Vagina (tissue), 2 donors: ENCODE measurements at places on chromosomes 13 and 19.

- DNase-seq = no peak
Observed at GRCh38 chr13:65826657-65827056, 1403.5 kb downstream of the PCDH9 start.

DNA sequence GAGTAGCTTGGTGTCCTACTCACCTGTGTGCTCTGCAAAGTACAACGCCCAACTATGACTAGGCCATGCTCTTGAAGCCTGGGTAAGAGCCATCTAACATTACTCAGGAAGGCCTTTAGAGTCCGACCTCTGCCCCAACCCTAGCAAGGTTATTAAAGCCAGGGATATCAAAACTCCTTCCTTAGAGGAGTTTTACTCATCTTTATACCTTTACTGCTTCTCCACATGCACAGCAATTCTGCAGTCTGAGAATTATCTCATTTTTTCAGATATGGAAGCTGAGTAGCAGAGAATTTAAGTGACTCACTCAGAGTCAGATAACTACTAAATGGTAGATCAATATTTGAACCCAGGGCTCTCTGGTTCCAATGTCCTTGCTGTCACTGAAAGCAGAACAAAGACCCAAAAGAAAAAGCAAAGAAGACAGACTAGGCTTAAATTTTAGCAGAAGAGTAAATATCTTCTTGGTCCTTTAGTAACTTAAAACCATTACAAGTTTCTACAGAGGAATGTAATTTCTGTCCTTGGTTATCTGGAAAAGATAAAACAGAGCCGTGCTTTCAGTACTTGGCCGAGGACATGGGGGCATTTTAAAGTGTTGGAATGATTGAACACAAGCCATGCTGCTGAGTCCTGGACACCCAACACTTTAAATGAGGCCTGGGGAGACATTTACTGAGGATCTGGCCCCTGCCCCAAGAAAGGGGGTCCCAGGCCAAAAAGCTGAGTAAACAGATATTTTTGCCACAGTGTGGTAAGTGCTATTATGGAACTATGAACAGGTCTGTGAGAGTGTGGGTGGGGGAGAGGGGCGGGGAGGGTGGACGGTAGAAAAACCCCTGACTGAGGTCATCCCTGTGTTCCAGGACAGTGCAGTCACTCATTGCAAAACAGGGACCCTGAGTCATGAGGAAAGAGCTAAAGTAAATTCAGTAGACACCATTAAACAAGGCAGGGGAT lies 18.4 kb upstream of the KPNA3 start:
- DNase-seq = no peak

GRCh38 chr19:23049256-23049655 lies 46.3 kb upstream of the ZNF728 start:
- no peak for DNase-seq

DNA sequence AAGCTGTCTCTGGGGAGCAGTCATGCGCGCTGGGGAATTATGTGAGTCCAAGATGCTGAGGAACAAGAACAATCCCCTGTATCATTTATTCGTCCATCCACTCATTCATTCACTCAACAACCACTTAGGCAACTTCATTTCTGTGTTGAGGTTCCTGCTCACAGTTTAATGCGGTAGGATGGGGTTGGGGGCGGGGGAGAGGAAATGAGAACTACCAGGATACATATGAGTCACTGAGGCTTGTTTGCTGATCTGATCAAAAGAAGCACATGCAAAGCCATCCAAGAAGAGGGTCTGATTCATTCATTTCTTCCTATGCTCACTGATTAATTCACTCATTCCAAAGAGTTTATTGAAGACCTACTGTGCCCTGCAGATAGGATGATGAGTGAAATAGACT lies 20.9 kb downstream of the ZNF536 start:
- DNase-seq = no peak

DNA sequence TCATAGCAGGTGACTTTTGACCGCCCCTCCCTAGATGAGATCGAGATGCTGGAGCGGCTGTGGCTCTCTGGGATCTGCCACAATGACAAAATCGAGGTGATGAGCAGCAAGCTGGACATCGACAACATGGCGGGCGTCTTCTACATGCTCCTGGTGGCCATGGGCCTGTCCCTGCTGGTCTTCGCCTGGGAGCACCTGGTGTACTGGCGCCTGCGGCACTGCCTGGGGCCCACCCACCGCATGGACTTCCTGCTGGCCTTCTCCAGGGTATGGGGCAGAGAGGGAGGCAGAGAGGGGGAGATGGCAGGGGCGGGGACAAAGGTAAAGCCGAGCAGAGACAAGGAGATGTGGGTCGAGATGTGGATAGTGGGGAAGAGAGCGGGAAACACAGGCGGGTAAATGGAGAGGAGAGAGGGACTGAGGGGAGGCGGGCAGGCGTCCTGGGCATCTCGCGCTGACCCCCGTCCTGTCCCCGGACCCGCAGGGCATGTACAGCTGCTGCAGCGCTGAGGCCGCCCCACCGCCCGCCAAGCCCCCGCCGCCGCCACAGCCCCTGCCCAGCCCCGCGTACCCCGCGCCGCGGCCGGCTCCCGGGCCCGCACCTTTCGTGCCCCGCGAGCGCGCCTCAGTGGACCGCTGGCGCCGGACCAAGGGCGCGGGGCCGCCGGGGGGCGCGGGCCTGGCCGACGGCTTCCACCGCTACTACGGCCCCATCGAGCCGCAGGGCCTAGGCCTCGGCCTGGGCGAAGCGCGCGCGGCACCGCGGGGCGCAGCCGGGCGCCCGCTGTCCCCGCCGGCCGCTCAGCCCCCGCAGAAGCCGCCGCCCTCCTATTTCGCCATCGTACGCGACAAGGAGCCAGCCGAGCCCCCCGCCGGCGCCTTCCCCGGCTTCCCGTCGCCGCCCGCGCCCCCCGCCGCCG lies 3.4 kb upstream of the GRWD1 start:
- DNase-seq = no peak

GRCh38 chr13:107864543-107865317 lies 350.6 kb downstream of the LIG4 start:
- no peak for DNase-seq

GRCh38 chr13:43908156-43909126 lies 28.7 kb downstream of the LACC1 start:
- no peak for DNase-seq

- DNase-seq = no peak
Observed at GRCh38 chr13:32267836-32268439, 47.2 kb downstream of the ZAR1L start.

DNA sequence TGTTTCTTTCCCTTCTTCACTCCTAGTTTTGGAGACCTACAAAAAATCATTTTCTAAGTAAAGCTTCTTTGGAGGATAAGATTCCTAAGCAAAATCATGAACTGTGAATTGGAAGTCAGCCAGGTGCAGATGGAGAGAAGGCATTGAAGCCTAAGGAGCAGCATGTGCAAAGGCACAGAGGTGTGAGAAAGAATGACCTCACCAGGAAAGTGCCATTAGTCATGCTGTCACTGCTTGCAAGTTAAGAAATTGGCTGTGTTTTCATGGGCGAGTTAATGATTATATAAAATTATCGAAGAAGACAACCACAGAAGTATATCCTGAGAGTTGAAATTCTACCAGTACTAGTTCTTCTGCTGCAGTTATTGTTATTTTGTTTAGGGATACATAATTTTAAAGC lies 80.3 kb upstream of the KLHL1 start:
- DNase-seq = no peak

DNA sequence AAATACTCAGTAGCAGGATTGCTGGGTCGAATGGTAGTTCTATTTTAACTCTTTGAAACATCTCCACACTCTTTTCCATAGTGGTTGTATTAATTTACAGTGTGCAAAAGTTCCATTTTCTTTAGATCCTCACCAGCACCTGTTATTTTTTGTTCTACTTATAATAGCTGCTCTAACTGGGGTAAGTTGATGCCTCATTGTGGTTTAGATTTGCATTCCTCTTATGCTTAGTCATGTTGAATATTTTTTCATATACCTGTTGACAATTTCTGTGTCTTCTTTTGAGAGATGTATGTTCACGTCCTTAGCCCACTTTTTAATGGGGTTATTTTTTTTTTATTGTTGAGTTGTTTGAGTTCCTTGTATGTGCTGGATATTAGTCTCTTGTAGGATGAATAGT lies 144.6 kb downstream of the NBEA start:
- no peak for DNase-seq

DNA sequence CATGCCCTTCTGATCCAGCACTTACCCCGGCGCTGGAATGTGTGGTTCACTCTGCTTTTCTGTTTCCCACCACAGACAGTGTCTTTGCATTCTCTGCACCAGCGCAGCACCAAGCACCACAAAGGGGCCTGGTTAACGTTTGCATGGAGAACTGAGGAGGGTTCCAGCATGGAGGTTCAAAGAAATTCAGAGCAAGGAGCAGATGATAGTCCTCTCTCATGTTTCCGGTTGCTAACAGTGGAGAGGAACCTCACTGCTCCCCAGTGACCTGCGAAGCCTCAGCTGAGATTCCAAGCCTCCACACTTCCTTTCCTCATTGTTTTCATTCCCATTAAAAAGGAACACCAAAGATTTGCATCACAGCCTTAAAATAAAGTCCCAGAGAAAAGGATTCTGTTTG lies 99.7 kb downstream of the STARD13 start:
- DNase-seq = no peak

DNA sequence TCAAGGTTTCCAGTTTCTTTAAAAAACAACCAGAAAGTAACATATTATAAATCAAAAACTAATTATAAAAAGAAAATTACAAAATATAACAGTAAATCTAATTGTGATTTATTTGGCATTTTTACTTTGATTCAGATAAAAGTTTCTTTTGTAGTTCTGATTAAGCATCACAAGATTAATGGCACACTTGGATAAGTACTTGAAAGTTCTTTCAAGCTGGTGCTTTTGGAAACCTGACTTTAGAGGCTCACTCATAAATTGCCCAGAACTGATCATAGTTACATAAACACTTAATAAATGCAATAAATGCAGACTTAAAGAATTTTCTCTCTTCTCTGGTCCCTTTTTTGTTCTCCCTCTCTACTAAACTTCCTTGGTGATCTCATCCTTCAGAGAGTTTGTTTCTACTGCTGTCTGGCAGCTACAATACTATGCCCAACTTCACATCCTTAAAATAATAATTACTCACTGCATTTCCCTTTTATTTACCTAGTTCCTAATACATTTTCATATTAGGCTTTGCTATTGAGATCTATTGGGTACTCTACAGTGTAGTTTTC lies 1417.0 kb downstream of the EFNB2 start:
- DNase-seq = no peak

GRCh38 chr13:68359105-68359504 lies 1129.0 kb upstream of the PCDH9 start:
- no peak for DNase-seq

- no peak for DNase-seq
Observed at GRCh38 chr13:26502826-26503225, 54.7 kb upstream of the WASF3 start.

- DNase-seq = no peak
Observed at GRCh38 chr13:50384724-50385123, 369.5 kb downstream of the KCNRG start.

DNA sequence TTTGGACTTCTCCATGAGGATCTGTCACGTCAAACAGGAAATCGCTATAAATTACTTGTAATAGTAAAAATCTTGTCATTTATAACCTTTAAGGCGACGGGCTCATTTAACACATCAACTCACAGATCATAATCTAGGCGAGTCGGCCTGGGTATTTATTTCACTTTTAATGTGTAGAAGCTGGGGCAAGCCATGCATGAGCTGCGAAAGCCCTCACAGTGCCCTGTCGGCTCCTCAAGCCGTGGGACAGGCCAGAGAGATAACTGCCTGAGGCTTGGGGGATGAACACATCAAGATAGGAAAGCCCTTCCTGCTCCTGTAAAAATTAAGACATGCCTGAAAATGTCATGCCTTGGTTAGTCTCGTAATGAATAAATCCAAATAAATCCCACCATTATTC lies 30.8 kb downstream of the SOX1 start:
- DNase-seq = no peak

GRCh38 chr13:50898338-50898737 lies 11.3 kb upstream of the RNASEH2B start:
- DNase-seq = no peak
